ENCODE measurements at places on chromosomes 6 and 20. TPM values are rescaled to one million over a fixed set of nuclear protein-coding genes. Genes with fewer than 3 reads are reported as not detected.

Gene MCM3
- 78.8 TPM for total RNA-seq

Gene SNAP25
- total RNA-seq, result not detected

Gene PROCR
- total RNA-seq, result 124 TPM

Gene CLDN20
- not detected for total RNA-seq

Gene FAM83C
- total RNA-seq, result not detected

Gene CSNK2B
- total RNA-seq, result 111 TPM

DNA sequence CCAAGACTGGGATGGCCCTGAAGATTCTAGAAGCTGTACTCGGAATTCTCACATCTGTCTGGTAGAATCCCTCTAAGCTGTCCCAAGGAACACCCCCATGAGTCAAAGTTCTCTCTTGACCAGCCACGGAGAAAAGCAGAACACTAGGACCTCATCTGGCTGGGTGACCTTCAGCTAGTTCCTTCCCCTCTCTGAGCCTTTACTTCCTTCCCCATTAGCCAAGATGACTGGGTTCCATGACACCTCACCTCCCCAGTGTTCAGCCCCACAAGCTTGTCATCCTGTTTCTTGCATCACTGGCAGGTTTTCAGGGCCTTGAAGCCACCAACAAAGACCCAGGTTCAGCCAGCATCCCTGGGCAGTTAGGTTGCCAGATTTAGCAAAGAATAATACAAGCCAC lies 47.8 kb downstream of the MAFB start:
- DNase-seq, result no peak

GRCh38 chr6:49666480-49666879 lies 29.8 kb upstream of the RHAG start:
- no peak for DNase-seq

- no peak for DNase-seq
Measured at GRCh38 chr20:16580147-16580546, 6.9 kb upstream of the KIF16B start.

- DNase-seq, result no peak
Measured at GRCh38 chr20:59040667-59041066, 1.9 kb downstream of the PRELID3B start.

DNA sequence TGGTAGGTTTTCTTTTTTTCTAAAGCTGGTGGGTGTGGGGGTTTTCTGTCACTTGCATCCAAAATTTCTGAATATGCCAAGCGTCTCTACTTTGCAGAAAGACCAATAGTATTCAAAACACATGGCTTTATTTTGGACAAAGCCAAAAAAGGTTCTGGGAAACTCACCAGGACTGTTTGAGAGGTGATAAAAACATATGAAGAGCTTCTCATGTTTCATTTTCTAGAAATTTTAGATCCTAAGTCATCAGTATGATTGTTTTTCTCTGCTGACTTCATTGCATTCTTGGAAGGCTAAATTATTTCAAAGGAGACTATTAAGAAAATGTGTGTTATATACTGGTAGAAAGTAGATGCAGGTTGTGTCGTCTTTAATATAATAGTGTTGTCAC lies 51.3 kb downstream of the GCLC start:
- no peak for DNase-seq

GRCh38 chr6:133705066-133705465 lies 183.8 kb upstream of the TCF21 start:
- DNase-seq, result no peak

GRCh38 chr6:6825193-6825784 lies 236.8 kb downstream of the LY86 start:
- DNase-seq, result no peak

DNA sequence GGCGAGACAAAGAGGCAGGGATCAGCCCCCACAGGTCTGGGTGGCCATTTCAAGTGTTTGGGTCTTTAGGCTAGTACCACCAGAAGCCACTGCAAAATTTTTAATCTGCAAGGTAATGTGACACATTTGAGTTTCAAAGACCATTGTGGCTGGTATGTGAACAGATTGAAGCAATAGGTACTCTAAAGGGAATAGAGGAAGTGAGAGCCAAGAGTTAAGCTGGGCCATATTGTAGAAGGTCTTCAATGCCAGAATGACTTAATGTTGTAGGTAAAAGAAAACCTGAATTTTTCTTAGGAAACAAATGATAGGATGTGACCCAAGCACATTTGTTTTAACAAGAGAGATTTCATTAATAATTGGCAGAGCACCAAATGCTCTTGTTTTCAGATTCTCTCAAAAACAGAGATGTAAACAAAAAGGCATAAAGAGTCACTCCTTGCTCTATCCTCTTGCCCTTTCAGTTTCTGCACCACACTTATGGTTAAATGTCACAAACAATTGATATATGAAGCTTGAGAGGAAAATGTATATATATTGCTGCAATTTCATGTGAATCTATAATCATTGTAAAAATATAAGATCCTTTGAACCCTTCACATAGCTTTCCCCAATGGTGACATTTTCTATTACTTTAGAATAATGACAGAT lies 307.1 kb upstream of the PLN start:
- DNase-seq, result no peak

GRCh38 chr6:170011204-170012036 lies 260.0 kb downstream of the ERMARD start:
- peak; percentile 14 for DNase-seq

DNA sequence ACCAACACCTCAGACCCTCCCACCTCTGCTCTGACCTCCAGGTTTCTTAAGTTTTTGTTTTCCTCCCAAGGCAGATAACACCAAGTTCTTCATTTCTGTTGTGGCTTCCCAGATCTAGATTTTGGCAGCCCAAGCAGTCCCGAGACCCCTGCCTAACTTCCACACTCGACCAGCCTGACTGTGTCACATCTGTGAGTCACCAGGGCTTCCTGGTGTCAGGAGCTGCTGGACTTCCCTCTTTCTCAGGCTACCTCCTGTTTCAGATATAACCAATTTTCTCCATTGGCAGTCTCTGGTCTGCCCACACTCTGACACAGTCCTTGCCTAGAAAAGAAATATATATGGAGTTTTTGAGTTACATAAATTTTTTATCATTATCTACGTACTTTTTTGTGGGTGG lies 46.1 kb upstream of the CCN6 start:
- peak; percentile 71 for DNase-seq

DNA sequence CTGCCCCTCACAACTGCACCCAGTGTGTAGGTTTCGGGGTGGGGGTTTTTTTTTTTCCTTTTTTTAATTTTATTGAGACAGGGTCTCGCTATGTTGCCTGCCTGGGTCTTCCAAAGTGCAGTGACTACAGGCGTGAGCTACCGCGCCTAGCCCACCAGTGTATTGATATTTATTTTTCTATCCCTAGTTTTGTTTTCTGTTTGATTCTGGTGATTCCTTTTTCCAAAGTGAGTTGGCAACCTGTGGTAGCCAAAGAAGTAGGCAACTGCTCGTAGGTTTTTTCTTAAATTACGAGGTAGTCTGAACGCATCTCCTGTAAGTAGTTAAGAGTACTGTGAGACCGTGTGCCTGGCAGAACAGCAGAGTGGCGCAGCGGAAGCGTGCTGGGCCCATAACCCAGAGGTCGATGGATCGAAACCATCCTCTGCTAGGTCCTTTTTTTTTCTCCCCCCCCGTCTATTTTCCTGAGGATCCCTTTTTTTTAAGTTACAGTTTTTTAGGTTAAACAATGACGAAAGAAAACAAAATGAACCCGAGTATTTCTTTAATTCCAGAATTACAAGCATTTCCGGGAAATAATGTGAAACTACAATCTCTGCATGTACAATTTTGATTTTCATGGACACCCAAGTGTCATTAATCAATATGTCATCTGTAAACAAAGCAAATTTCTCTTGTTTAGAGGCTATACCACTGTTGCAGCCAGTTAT lies 78.7 kb upstream of the BTN3A2 start:
- DNase-seq, result peak; percentile 82
